ENCODE measurements at places on chromosomes 6 and 20.

DNA sequence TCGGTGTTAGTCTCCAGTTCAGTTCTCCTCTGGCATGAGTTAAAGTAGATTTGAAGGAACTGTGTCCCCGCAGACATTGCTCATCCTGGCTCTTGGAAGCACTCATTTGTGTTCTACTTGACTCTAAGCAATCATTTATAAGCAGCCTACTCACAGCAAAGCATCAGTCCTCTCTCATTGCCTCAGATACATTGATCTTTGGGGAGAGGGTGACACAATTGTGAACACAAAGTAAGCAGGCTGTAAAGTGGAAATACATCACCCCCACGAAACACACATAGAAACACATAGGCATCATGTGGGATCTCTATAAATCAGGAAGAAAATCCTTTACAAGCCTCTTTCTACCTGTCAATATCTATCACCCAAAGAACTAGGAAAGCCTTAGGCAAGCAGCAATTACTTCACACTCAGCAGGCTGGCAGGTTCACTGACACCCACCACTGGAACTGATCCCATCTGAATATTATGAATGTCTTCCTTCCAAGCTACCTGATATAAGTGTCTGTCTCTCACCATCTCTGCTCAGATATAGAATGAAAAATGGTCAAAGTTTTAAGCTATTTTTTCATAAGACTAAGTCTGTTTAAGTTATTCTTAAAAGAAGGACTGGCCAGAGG, 675.8 kb downstream of the HACE1 start:
- DNase-seq = no peak

DNA sequence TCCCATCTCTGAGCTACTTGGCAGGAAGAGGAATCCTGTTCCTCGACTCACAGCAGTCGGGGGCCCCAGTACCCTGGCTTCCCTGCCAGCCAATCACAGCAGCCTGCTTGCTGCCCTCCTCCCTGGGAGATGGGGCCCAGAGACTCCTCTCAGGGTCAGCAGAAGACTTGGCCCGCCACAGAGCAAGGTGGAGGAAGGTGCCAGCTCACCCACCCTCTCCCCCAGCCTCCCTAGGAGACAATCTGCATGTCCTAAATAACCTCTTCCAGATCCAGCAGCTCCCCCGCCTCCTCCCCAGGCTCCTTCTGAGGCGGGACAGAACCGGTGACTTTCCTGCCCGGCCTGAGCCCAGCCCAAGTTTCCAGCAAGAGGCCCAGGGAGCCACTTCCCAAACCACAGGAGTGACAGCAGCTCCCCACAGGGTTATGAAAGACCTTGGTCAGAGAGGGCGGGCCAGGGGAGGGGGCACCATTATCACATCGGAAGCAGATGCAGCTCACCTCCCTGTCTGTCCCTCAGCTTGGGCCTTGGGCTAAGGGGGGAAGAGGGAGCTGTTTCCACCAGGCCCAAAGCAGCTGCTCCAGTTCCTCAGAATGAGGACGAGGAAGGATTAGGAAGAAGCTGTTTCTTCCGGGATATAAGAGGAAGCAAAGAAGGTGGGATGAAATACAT, 2.3 kb downstream of the CCND3 start:
- DNase-seq = no peak

DNA sequence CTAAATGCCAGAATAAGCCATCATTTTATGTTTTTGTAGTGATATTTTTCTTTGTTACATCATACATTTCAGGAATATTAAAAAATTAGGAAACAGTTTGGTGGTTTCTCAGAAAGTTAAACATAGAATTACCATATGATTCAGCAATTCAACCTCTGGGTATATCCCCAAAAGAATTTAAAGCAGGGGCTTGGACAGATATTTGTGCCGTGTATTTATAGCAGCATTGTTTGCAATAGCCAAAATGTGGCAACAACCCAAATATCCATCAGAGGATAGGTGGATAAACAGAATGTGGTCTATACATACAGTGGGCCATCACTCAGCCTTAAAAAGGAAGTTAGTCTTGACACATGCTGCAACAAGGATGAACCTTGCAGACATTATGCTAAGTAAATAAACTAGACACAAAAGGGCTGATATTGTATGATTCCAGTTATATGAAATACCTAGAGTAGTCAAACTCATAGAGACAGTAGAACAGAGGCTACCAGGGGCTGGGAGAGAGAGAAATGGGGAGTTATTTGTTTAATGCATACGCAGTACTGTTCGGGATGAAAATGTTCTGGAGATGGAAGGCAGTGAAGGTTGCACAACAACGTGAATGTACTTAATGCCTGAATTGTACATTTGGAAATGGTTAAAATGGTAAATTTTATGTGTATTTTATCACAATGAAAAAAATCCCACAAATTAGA, 18.9 kb upstream of the TRAF3IP2 start:
- no peak for DNase-seq

GRCh38 chr20:61941721-61942405, 123.8 kb downstream of the TAF4 start:
- DNase-seq = no peak

- DNase-seq = no peak
These were observed 210.8 kb upstream of the EXOC2 start for GRCh38 chr6:903761-904160.

DNA sequence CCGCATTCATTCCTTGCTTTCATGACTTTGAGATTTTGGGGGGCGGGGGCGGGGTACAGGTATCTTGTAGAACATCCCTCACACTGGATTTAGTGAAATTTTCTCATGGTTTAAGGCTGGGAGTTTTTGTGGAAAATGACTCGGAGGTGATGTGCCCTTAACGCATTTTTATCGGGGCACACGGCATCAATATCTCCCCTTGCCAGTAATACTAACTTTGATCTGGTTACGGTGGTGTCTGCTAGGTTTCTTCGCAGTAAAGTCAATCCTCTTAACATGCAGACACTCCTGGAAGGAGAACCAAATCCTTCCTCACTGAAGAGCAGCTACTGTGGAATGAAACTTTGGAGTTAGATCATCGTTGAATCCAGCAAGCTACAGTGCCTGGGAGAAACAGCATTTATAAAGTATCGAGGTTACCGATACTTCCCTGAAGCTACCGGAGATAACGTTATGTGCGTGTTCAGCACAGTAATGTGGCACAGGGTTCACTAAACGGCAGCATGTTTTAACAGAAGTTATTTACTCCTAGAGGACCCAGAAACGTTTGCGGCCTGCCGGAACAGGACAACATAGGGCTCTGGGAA, 1.2 kb upstream of the DYNLRB1 start:
- no peak for DNase-seq

DNA sequence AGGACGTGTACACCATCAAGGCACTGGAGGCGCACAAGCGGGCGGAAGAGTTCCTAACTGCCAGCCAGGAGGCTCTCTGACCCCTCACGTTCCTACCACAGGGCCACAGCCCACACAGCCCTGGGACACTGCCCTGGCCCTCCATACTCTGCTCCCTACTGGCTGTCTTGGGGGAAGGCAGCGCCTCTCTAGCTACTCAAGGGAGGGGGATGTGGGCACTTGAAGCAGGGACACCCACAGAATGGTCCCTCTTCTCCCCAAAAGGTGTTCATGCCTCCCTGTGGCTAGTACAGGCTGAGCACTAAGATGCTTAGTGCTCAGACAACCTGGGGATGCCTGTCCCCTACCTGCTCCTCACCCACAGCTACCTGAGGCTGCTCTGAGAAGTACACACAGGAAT, 2.5 kb downstream of the MEA1 start:
- DNase-seq = no peak

DNA sequence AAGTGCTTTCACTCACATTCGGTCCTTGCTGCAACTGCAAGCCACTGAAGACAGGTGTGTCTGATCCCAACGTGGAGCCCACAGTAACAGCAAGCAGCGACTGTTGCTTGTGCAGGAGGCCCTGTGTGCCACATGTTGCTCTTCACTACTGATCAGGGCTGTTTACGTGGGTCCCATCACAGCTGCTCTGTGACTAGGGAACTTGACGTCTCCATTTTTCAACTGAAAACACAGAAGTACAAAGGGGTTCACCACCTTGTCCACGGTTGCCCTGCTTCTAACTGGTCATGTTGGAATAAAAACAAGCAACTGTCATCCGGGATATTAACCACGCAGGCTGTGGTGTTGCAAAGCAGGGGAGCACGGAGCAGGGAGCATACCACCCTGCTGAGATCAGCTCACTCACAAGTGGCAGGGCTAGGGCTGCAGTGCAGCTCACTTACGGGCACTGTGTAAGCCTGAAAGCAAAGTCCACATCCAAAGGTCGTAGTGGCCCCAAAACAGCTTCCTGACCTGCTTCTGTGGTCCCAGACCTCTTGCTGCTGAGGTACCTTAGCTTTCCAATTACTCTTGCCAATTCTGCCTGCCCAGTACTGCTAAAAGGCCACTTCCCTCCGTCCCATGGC, 105.8 kb upstream of the DUSP22 start:
- no peak for DNase-seq

GRCh38 chr20:1652960-1653359, 4.6 kb downstream of the SIRPG start:
- DNase-seq = no peak

DNA sequence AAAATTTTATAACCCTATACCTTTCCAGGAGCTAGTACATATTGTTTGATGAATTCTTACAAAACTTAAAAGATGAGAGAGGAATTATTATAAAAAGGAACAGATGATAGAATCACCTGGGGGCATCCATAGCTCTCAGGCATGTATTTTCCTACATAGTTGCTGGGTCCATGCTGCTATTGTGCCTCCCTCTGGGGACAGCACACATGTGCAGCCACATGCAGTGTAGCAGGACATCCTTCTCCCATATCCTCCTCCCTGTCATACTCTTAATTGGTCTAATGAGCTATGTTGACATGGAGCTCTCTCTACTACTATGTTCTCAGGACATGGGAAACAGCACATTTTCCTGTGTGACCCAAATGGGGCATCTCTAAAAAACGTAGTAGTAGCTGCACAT, 898.2 kb upstream of the MAP3K7 start:
- no peak for DNase-seq

GRCh38 chr20:15047042-15047441, 709.6 kb upstream of the FLRT3 start:
- no peak for DNase-seq

DNA sequence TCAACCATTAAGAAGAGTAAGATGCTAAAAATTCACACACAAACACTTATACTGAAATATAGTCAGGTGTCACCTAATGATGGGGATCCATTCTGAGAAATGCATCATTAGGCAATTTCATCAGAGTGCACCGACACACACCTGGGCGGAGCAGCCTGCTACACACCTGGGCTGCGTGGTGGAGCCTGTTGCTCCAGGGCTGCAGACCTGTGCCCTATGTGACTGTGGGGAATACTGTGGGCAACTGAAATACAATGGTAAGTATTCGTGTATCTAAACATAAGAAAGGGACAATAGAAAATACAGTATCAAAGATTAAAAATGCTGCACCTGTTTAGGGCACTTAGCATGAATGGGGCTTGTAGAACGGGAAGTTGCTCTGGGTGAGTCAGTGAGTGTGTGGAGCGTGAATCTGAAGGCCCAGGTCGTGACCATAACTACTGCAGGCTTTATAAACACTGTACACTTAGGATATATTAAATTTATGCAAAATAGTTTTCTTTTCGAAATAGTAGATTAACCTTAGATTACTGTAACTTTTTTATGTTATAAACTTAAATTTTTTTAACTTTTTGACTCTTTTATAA, 124.4 kb upstream of the AFDN start:
- DNase-seq = no peak

GRCh38 chr6:32867554-32868256, 13.7 kb downstream of the PSMB9 start:
- DNase-seq = no peak

DNA sequence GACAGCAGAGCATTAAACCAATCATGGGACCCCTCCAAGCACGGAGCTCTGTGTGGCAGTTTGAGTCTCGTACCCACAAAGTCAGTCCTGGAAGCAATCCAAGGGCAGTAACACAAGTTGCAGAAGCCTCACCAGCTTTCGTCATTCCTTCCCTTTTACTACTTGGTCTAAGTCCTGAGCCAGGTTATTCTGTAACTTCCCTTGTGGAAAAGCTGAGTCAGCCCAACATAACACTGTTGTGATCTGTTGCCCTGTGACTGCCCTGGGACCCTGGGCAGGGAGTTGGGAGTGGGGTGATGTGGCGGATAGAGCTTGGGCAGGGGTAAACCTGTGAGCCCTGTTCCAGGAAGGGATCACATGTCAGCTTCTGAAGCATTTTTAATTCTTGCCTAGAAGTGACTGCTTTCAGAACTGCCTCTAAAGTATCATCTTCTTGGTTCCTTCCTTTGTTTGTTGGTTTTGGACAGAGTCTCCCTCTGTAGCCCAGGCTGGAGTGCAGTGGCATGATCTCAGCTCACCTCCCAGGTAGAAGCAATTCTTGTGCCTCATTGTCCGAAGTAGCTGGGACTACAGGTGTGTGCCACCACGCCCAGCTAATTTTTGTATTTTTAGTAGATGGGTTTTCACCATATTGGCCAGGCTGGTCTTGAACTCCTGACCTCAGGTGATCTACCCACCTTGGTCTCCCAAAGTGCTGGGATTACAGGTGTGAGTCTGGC, 183.7 kb upstream of the JAG1 start:
- DNase-seq = no peak

DNA sequence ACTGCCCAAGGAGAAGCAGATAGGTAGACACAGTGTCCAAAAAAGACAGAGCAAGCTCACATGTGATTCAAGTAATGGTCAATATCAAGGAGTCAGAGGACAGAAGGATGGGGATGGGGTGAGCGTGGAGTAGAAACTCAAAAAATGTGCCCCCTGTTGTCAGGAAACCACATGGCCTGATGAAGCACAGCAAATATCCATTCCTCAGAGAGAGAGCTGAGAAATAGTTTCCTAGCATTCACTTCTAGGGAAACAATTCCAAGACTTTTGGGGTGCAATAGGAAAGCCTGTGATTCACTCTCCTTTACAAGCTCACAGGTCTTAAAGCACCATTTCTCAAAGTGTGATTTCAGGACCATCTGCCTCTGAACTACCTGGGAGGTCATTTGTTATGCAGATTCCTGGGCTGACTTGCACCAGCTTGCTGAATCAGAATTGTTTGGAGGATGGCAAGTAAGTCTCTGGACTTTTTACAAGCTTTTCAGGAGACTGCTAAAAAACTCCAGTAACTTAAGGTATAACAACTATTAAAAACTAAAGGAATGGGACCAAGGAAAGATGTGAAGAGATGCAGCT, 432.8 kb downstream of the HDGFL1 start:
- DNase-seq = no peak

DNA sequence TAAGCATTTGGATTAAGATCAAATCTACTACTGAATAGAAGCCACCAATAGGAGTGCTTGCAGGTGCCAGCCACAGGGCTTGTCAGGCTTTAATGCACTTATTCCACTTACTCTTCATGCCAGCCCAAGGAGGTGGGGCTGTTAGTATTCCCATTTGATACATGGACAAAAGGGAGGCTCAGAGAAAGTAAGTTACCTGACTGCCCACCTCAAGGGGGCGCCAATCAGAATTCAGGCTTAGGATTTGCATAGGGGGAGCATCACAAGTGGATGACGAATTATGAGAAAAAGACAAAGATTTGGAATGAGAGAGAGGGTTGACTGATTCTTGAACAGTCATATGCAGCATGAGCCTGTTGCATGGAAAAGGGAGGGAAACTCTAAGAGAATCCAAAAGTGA, 188.4 kb upstream of the TSHZ2 start:
- no peak for DNase-seq

GRCh38 chr6:12717356-12717755, 789 bp downstream of the PHACTR1 start:
- no peak for DNase-seq

- DNase-seq = no peak
These were observed 130.1 kb upstream of the DOK5 start for GRCh38 chr20:54345301-54345724.
